Karpas-422 (cell line): ENCODE measurements at places on chromosomes 1 and 21. TPM values are rescaled to one million over a fixed set of nuclear protein-coding genes. Genes with fewer than 3 reads are reported as not detected.

Gene ARHGAP30
- 36.5 and 59.6 TPM in 2 replicates for total RNA-seq

Gene SV2A
- not detected in 2 replicates for total RNA-seq

Gene MEX3A
- total RNA-seq, result 2.3 and 2.5 TPM in 2 replicates

DNA sequence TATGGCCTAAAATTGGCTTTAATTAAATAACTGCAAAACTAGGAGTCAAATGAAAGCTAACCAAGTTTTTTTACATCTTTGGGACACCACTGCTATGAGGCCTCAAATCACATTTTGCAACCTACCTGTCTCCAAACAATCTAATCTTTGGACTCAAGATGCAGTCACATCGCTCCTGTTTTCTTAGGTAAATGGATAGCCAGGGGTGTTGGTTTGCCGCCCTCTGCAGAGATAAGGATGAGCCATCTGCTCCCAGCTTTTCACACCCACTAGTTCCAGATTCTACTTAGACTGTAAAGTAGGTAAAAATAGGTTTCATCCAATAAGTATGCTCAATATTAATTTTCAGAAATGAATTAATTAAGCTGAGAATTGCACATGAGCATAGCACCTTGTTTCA is 456.5 kb downstream of the KIF26B start:
- no peak for DNase-seq

DNA sequence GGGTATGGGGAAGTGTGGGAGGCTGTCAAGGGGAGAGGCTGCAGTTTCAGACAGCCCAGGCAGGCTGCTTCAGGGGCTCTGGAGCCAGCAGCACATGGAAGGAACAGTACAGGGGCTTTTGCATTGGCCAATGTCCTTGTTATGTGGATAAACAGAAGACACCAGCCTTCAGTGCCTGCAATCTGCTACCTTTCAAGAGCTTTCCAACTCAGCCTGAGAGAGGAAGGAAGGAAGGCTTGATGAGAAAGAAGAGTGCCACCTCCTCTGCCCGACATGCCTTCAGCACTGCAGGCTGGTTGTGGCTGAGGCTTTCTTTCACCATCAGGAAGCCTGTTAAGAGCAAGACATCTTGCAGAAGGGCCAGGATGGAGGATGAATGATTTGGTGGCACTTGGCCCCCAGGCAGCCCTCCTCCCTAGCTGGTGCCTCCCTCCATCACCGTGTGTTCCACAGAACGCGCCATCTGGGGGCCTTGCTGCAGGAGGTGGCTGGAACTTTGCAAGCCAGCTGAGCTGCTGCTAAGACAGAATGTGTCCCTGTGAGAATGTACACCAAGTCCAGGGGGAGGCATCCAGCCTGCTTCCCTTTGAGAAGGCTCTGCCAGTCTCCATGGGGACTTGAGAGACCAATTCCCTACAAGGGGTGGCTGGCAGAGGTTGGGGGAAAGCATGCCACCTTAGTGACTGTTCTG is 372.4 kb upstream of the PROX1 start:
- DNase-seq, result no peak

DNA sequence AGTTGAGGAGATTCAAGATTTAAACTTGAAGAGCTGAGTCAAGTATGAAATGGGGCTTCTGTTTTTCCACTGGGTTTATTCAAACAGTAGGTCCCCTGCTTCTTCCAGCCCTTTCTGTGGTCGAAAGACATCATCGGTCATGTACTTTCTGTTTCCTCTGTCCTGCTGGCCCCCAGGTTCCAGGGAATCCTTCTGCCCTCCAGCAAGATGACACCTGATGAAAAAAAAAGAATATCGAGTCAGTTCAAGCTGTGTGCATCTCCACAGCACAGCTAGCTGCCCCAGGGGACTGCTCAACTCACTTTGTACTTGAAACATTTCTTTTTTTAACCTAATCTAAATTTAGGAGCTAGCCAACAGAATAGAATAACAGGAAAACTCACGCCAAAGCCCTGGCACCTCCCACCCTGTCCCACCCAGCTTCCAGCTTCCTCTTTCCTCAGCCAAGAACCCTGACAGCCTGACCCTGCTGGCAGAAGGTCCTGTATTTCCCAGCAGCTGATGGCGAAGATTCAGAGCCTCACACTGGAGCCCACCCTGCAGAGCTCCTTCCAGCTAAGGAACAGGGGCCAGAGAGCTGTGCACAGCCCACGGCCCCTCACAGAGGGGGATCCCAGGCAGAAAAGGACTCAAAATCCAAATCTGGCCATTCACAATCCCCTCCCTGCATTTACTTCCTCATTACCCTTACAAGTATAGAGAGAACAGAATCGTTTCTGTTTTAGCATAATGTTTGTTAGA is 176.5 kb downstream of the PSMG1 start:
- DNase-seq, result no peak

DNA sequence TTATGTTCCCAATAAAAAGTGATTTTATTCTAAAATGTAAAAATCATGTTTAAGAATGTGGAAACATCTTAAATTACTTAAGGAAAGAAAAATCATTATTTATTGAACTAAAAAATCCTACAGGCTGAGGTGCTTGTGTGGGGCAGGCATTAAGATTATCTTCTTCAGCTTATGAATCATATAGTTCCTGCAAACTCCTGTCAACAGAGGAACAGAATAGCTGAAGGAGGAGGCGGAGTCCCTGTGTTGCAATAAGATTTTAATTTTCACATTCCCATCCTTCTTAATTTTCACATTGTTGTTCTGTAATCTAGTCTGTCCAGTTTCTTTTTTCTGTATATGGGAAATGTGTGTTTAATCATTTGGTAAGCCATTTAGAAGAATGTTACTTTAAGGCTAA is 20.6 kb upstream of the OLFML3 start:
- DNase-seq, result no peak

- DNase-seq, result no peak
Observed at GRCh38 chr1:209619696-209620486, 32.3 kb downstream of the LAMB3 start.

DNA sequence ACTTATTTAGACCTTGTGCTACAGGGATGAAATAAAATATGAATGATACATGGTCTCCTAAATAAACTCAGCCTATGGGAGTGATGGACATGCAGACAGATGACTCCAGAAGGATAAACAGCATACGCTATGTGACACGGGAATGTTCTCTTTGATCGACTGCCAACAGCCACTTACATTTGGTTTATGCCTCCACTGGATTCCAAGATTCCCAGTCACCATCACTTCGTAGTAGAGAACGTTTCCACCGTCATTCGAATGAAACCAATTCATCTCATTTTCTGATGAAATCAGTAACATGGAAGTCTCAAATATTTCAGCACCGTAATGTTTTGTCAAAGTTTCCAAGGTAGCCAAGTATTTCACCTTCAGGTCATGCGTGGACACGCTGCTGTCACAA is 99.7 kb downstream of the JAK1 start:
- DNase-seq, result no peak

- DNase-seq, result peak; percentile 93
Observed at GRCh38 chr1:110495926-110496600, 22.9 kb downstream of the KCNA10 start.

- no peak for DNase-seq
Observed at GRCh38 chr1:12548973-12549459, 69.0 kb downstream of the DHRS3 start.

GRCh38 chr1:147641695-147642592 is 28.4 kb downstream of the ACP6 start:
- peak; percentile 86 for DNase-seq

- DNase-seq, result no peak
Observed at GRCh38 chr1:164713456-164714207, 154.6 kb downstream of the PBX1 start.
